Activated naive CD4-positive, alpha-beta T cell treated with Interleukin-2 at 50 U/mL for 16 hours (primary cell): ENCODE measurements at places on chromosomes 4 and X.

DNA sequence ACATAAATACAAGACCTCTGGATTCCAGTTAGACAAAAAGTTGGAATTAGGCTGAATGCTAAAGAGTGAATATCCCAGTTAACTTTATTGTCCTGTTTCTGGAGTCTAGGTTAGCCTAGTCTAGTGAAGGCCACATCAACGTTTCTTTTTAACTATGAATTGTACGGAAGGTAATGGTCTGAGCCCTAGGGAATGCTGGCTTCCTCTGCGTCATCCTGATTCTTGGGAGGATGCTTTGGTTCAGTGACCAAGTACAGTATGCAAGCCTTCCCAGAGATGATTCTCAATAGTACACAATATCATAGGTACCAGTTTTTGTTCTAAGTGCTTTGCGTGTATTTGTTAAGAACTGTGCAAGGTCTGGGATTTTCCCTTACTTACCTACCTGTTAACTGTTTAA lies 11.8 kb downstream of the DIAPH2 start:
- DNase-seq, result no peak

- DNase-seq, result no peak
Measured at GRCh38 chr4:79292008-79292407, 33.9 kb downstream of the NAA11 start.

DNA sequence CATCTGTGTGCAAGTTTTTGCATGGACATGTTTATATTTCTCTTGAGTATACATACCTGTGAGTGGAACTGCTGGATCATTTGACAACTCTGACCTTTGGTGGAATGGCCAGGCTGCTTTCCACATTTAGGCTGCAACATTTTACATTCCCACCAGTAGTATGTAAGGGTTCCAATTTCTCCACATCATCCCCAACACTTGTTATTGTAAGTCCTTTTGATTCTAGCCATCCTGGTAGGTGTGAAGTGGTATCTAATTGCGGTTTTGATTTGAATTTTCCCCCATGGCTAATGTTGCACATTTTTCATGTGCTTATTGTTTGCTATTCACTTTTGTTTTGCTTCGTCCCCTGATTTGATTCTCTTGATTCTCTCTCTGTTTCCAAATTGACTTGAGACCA lies 16.4 kb downstream of the DLG3 start:
- no peak for DNase-seq

GRCh38 chr4:138405466-138405891 lies 163.3 kb upstream of the SLC7A11 start:
- no peak for DNase-seq

DNA sequence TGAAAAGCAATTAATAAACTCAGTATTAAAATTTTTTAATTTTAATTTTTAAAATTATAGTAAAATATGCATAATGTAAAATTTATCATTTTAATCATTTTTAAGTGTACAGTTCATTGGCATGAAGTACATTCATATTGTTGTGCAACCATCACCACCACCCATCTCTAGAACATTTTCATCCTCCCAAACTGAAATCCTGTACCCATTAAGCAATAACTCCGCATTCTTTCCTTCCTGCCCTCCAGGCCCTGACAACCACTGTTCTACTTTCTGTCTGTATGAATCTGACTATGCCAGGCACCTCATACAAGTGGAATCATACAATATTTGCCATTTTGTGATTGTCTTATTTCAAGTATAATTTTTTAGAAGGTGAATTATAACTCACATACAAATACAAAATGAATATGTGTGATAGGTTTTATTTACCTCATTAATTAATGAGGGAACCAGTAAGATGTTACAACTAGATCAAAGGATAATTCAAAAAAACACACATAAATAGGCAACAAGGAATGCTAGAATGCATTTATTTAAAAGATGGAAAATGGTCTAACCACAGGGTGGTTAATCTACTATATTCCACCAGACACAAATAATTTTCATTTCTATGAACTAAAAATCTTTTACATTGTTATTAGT lies 13.1 kb upstream of the AFF1 start:
- DNase-seq, result no peak

DNA sequence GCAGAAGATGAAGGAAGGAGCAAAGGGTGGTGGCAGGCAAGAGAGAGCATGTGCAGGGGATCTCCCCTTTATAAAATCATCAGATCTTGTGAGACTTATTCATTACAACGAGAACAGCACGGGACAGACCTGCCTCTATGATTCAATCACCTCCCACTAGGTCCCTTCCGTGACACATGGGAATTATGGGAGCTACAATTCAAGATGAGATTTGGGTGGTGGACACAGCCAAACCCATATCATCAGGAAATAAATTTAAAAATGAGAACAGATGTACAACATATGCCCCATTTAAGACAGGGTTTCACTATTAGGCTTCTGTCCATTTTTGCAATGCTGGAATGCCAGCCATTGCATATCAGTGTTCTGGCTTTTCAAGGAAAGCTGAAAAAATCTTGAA lies 346.7 kb upstream of the SLIT2 start:
- no peak for DNase-seq

DNA sequence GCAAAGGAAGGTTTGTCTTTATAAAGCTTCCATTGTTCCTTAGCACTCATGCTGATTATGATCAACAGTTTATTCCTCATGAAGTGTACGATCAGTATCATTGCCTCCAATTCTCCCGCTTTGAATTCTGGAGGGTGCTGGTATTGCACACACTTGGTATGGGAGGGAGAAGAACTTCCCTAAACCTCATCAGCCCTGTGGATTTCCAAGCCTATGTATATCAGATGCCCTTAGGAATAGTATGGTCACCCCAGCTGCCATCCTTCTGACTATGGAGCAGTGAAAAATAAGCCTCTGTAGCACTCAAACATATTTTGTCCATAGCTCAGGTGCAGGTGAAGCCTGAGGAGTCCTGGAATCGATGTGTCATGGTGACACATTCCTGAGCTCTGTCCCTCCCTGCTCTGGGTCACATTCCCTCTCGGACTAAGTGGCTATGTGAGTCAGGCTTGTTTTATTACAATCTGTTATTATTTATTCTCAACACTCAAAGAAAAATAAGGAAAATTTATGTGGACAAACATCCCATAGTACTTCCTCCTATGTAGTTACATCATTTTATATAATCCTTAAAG lies 2.0 kb upstream of the ZDHHC9 start:
- DNase-seq, result no peak

GRCh38 chr4:96523611-96524010 lies 683.7 kb downstream of the PDHA2 start:
- DNase-seq, result no peak

- no peak for DNase-seq
Measured at GRCh38 chrX:136679531-136679930, 31.6 kb downstream of the CD40LG start.
